DND-41 (cell line): ENCODE measurements at places on chromosomes 7 and 10.

DNA sequence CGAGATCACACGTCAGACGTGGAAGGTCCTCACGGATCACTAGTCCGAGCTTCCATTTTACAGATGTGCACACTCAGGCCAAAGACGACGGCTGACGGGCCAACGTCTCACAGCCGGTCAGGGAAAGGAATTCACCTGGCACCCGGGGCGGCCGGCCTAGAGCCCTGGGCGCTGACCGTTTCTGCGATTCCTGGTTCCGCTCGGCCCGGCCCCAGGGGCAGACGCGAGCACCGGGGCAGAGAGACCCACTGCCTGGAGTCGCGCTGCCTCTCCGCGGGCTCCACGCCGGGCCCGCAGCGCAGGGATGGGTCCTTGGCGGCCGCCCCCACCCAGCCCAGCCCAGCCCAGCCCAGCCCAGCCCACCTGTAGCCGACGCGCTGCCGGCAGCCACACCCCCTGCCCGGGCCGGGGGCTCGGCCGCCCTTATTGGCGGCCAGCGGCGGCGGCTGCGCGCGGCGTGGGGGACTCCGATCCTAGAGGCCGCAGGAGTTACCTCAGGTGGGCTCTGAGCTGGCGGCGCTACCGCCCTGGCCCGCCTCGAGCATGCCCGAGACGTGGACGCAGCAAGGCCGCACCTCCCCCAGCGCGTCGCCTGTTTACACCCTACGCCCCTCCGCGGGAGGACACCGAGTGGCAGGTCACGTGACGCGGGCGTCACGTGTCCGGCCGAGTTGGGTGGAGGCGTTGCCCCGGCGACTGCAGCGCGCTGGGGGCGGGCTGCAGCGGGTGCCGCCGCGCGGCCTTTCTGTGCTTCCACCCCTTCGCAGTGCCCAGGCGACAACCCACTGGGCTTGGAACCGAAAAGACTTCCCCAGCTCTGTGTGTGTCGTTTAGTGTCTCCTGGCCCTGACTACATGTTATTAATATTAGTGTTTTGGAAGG lies 78.1 kb downstream of the ZFAND4 start:
- peak; percentile 91 for DNase-seq

DNA sequence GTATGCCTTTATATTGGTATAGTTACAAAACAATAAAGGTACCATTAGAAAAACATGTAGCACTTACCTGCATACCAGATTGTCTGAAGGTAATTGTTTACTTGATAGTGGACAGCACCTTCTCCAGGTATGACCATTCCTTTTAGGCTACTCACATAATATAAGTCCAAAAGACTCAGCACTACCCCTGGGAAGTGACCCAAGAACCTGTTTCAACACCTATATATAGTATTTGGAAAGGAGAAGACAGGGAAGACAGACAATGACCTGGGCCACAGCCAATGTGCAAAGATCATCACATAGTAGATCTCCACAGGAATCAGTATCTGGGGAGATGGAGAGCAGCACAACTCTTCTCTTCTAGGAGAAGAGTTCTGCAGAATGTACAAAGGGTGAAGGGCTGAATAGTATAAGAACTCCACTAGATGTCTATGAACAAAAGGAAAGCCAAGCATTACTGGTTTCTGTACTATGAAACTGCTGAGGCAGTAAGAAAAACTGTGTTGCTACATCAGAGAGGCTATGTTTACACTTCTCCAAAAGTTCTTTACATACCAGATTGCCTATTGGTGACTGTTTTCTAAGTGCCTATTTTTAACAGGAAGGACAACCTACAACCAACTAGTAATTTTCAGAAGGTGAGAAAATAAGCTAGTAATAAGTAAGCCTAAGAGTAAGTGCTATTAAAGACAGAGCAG lies 159.2 kb downstream of the BTAF1 start:
- DNase-seq, result no peak

GRCh38 chr10:33459602-33460001 lies 125.1 kb upstream of the NRP1 start:
- no peak for DNase-seq

GRCh38 chr7:131363719-131364118 lies 36.0 kb downstream of the MKLN1 start:
- DNase-seq, result no peak

- no peak for DNase-seq
These were observed 27.6 kb upstream of the MKRN1 start for GRCh38 chr7:140506788-140507464.

GRCh38 chr7:50266635-50267386 lies 37.7 kb upstream of the IKZF1 start:
- DNase-seq, result peak; percentile 94

DNA sequence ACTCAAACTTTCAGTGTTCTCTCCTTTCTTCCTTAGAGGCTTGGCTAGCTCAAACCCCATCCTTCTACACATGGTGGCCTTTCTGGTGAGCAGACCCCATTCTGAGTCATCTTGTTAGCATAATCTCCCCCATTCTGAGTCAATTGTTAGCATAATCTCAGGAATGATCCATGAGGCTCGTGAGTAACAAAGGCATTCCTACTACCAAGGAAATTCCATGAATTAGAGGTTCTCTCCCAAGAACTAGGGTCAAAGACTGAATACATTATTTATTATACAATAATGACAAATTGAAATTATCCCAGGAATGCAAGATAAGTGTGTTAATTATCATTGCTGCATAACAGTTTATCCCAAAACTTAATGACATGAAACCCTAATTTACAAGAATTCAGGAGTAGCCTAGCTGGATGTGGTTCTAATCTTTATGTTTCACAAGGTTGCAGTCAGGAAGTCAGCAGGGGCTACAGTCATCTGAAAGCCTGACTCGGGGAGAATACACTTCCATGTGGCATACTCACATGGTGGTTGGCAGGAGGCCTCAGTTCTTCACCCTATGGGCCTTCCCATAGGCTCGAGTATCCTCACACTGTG lies 100.2 kb downstream of the MMRN2 start:
- no peak for DNase-seq

- DNase-seq, result no peak
These were observed 415.0 kb downstream of the SFMBT2 start for GRCh38 chr10:6995831-6996230.

DNA sequence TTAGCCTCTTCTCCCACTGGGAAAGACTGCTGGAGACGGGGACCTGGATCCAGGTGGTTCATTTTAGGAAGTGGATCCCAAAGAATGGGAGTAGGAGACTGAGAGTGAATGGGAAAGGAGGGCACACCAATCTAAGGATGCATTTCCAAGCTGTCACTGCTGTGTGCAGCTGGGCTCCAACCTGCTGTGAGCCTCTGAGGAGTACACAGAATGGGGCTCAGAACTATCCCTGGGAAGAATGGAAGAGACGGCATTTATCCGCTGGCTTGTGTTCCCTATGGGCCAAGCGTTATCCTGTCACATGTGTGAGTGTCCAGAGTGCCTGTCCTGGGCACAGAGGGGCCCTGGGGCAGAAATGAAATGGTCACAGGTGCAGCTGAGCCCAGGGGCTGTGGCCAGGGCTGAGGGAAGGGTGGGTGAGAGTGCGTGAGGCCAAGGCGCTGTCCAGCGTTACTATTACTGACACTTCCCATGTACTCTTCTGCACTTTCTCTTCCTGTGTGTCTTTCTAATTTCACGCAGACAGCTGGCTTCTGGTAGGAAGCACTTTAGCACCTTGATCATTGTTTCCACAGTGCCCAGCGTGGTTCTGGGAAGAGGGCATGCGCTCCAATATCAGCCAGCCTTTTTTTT lies 35.4 kb upstream of the PODXL start:
- DNase-seq, result no peak

- DNase-seq, result peak; percentile 27
These were observed 34.0 kb downstream of the PODXL start for GRCh38 chr7:131522325-131522930.

DNA sequence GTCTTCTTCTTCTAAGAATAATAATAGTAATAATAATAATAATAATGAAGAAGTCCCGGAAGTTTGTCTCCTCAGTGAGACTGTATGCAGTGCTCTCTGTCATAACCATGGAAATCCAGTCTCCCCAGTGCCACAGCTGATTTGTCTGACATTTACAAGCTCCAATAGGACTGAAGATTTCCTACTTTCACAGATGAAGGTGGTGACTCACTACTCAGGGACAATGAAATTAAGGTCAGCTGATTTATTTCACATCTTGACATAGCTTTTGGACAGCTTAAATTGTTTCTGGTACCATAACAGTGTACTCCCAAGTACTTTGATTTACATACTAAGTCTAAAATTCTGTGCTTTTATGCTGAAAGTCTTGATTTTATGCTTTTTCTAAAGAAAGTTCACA lies 6.9 kb downstream of the CELF2 start:
- DNase-seq, result no peak

GRCh38 chr10:122336961-122337360 lies 37.5 kb upstream of the PLEKHA1 start:
- no peak for DNase-seq

GRCh38 chr7:114943953-114944744 lies 22.3 kb downstream of the MDFIC start:
- no peak for DNase-seq

DNA sequence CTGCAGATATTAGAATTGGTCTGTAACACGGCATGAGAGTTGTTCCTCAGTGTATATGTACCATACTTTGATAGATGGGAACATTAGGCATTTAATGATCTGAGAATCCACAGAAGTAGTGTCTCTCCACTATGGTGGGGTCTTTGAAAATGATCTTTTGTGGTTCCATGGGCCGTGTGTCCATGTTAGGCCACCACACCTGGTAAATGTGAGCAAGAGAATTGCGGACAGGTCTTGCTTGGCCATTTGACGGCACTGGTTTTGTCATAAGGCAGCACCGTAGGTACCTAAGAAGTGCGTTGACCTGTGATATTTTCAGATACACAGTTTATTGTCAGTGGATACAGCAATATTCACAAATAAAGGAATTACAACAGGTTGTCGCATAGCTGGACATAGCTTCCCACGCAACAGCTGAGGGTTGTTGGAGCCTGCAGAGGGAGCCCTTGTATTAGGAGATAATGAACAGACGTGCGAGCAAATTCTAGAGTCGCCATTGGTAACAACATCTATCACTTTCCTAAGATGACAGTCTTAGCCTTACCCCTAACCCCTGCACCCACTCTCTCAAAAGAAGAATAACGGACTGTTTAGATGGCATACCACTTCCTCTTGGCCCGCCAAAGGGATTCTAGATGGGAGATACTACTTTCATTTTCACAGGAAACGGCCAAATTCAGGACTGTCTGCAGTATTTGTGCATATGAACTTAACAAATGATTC lies 111.4 kb downstream of the COL28A1 start:
- peak; percentile 39 for DNase-seq

- no peak for DNase-seq
These were observed 110.2 kb downstream of the MYO3A start for GRCh38 chr10:26044141-26044749.

GRCh38 chr7:27167916-27168264 lies 2.6 kb upstream of the HOXA9 start:
- no peak for DNase-seq

DNA sequence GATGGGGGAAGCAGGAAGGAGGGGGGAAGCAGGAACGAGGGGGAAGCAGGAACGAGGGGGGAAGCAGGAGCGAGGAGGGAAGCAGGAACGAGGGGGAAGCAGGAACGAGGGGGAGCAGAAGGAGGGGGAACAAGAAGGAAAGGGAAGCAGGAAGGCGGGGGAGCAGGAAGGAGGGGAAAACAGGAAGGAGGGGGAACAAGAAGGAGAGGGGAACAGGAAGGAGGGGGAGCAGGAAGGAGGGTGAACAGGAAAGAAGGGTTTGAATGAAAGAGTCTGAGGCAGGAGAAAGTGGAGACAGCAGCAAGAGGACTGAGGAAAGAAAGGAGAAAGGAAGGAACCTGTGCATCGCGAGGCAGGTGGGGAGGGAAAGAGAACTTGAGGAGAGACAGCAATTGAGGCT lies 256.6 kb downstream of the PTEN start:
- no peak for DNase-seq

GRCh38 chr10:118256825-118257570 lies 85.1 kb downstream of the FAM204A start:
- DNase-seq, result no peak

- DNase-seq, result no peak
These were observed 24.9 kb downstream of the C10orf120 start for GRCh38 chr10:122674781-122675180.

DNA sequence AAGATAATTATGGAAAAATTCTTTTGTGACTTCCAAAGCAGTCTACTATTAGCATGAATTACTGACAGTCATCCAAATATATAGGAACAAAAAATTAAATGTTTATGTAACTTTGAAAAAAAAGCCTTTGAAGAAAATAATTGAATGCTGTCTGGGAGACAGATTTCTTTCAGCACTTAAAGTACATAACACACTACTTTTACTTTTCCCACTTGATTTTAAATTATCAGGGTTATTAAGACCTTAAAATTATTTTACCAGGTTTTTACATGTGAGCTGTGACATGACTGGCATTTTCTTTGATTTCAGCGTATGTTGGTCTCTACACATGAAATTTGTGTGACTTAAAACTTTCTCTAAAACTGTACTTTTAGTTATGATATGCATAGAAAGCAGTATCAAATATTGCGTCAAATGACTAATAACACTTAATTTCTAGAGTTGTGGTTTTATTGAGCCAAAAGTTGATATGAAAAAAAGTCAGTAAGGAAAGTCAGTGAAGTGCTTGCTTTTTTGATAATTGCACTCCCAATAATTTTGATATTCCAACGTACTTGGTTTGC lies 3.1 kb downstream of the PTEN start:
- no peak for DNase-seq

GRCh38 chr7:122337011-122337410 lies 32.5 kb upstream of the FEZF1 start:
- no peak for DNase-seq
